ENCODE measurements at places on chromosomes 16 and 17.

DNA sequence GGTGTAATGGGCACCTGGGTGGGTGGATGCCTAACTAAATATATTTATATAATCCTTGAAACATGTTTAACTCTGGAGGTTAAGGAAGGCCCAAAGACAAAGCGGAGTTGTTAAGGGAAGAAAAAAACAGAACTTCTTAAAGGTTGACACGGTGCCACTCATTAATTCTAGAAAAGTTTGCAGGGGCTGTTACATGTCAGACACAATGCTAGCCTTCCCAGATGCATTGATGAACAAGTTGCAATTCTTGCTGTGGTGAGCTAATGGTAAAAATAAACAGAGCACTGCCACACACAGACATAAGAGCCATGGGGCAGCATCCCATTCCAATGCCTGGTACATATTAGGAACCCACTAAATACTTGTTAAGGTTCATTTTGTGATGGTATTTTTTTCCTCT is 109.5 kb downstream of the CDH13 start:
- DNase-seq: no peak

DNA sequence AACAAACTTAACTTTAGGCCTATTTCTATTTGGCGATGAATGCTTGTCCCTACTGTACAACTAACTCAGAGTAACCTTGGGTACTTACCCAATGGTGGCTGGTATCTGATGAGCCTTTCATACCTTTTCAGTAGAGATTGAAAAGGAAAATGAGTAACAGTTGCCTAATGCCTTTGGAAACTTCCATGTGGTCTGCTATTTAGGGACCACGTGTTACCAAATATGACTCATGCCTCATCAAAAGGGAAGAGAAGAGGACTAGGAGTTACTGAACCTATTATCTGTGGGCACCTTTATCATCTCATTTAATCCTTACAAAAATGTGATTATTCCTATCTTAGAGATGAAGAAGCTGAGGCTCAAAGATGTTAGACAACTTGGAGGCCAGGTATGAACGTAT is 8.1 kb downstream of the MYOCD start:
- DNase-seq: peak; percentile 67

GRCh38 chr16:61323456-61323855 is 712.8 kb downstream of the CDH8 start:
- peak; percentile 17 for DNase-seq

GRCh38 chr16:85309656-85310587 is 197.7 kb upstream of the CIBAR2 start:
- no peak for DNase-seq

- DNase-seq: no peak
Measured at GRCh38 chr17:76727745-76728456, 1.3 kb downstream of the METTL23 start.

- DNase-seq: no peak
Measured at GRCh38 chr17:31531336-31531980, 140.0 kb downstream of the RAB11FIP4 start.

GRCh38 chr16:87582216-87582965 is 19.9 kb upstream of the JPH3 start:
- DNase-seq: peak; percentile 78

- DNase-seq: no peak
Measured at GRCh38 chr17:30567231-30568116, 90.3 kb downstream of the GOSR1 start.

DNA sequence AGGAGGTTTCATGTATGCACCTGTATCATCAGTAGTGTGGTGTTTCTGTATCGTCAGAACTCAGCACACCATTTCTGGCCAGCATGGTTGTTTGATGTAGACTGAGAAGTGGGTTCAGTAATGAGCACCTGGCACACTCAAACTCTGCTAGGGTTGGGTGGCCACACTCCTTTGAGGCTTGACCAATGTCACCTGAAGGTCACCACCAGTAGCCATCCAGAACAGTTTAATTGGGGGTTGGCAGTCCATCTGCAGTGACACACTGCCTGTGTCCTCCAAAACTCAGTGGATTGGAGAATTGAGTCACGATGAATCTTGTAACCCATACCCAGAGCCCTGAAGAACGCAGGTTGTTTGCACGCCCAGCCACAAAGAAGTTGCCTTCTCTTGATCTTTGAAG is 86.8 kb upstream of the HSBP1 start:
- DNase-seq: no peak

DNA sequence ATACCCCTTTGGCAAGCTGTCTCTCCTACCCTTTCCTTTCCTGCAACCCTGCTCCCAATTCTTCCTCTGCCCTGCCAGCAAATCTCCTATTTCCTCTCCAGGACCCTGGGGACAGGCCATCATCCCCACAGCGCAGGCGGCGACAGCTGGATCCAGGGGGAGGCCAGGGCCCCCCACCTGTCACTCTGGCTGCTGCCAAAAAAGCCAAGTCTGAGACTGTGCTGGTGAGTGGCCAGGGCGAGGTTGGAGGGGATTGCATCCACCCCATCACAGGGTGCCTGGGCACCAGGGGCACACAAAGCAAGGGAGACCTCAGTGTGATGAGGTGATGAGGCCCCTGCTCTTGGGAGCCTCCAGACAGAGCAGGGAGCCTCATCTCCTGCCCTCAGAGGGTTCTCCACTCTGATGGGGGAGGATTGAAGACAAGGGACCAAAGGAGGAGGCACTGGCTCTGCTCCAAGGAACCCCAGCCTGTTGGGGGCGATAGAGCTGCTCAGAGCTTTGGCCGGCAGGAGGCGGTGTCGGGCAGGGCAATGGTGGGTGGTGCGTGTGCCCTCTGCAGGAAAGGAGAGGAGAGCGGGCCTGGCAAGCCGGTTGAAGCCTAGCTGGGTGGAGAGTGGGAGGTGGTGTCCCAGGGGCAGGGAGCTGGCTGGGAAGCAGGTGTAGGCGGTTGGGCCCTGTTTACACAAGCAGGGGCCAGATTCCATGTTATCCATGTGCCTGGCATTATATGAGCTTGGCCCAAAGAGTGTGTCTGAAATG is 15.6 kb upstream of the PDK2 start:
- DNase-seq: peak; percentile 46

- no peak for DNase-seq
Measured at GRCh38 chr17:14921936-14922335, 343.2 kb downstream of the PMP22 start.

DNA sequence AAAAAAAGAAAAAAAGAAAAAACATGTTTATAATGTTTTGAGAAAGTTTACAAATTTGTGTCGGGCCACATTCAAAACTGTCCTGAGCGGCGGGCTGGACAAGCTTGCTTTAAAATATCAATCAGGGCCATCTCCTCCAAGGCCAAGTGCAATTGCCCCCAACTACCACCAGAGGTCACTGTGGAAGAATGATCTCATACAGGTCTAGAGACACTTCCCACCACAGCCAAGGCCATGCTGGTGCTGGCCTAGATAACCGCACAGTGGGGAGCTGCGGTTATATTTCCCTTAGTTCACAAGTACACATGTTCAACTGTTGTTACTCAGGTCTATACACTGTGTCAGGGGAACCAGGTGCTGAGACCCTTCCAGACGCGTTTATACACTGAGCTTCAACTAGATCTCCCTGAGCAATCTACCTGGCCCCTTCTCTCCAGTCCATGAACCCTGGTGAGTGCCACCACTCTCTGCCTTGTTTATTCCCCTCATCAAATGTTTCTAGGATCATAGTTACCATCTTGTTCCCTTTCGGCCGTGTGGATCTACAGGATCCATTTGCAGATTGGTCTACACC is 83.8 kb upstream of the CCL2 start:
- DNase-seq: peak; percentile 54

- no peak for DNase-seq
Measured at GRCh38 chr16:56211435-56211981, 20.2 kb downstream of the GNAO1 start.

GRCh38 chr17:54948380-54948779 is 20.1 kb downstream of the COX11 start:
- DNase-seq: peak; percentile 87

GRCh38 chr16:27316038-27316680 is 2.4 kb downstream of the IL4R start:
- DNase-seq: no peak

GRCh38 chr17:21194226-21194625 is 19.7 kb downstream of the TMEM11 start:
- no peak for DNase-seq

DNA sequence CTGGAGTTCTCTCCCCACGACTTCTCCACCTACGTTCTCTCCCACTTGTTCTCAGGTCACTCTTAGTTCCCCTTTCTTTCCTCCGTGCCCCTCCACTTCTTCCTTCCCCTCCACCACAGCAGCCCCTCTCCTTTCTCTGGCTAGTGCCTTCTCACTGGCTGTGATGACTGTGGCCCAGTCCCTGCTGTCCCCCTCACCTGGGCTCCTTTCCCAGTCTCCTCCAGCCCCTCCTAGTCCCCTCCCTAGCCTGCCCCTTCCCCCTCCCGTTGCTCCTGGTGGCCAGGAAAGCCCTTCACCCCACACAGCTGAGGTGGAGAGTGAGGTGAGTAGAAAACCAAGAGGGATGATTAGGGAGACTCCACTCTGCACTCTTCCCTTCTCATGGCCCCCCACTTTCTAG is 3.4 kb downstream of the COA3 start:
- DNase-seq: no peak

- DNase-seq: no peak
Measured at GRCh38 chr16:5069854-5070253, 1.8 kb upstream of the ALG1 start.

- DNase-seq: no peak
Measured at GRCh38 chr16:66750279-66751052, 943 bp downstream of the DYNC1LI2 start.

GRCh38 chr16:11393861-11394592 is 48.8 kb downstream of the RMI2 start:
- DNase-seq: no peak

DNA sequence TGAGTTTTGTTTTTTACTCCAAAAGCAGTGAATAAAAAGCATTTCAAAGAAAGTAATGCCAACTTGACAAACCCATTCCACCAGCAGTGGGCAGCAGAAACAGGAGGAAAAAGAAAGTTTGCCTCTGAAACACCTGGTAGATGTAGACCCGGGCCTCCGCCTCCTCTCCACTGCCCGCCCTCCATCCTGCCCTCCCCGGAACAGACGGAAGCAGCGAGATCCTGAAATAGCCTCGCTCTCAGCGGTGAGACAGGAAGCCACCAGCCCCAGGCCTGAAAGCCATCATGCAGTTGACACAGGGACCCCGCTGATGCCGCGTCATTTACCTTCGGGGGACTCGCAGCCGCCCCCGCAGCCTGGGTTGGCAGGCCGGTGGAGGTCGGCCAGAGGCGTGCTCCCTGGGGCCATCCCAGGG is 67.8 kb downstream of the C16orf78 start:
- DNase-seq: no peak
